ENCODE measurements at places on chromosomes 2 and 18. TPM values are rescaled to one million over a fixed set of nuclear protein-coding genes. Genes with fewer than 3 reads are reported as not detected.

- no peak for DNase-seq
These were observed 111.5 kb downstream of the MDH1 start for GRCh38 chr2:63700271-63700670.

RRM2 gene
- 0.67 TPM for total RNA-seq

DNA sequence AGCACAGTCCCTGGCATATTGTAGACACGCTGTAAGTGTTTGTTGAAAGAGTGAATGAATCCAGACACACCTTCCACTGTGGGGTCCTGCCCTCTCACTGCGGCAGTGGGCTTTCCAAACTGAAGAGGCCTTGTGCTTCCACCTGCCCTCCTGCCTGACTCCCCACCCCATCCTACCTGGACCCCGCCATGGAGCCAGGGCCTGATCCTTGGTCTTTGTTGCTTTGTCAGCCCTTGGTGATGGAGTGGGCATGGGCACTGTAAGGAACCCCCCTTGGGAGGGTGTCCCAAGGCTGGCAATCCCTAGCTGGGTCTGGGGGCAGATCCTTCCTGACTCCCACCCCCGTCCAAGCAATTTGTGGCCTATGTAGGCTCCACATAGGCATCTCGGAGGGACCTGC lies 33.1 kb downstream of the KLHL29 start:
- no peak for DNase-seq

PLCD4 gene
- 1.9 TPM for total RNA-seq

DNA sequence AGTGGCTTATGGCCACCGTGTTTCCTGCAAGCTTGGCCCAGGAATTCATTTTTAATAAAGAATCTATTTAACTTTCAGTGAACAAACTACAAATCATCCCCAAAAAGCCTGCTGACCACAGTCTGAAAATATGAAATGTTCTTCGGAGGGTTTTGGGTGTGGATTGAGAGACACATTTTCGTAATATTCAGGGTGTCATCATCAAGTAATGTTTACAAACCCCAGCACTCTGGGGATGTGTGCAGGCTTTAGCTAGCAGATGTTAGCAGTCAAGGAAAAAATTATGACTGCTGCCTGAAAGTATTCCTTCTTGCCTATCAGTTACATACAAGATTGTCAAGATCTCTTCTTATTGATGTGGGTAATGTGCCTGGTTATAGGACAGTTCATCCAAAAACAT lies 143.9 kb upstream of the FN1 start:
- DNase-seq = no peak

- DNase-seq = no peak
These were observed 3.8 kb upstream of the RPS7 start for GRCh38 chr2:3571284-3571683.

- no peak for DNase-seq
These were observed 34.3 kb upstream of the ATP6V1B1 start for GRCh38 chr2:70901227-70902066.

LYG2 gene
- not detected for total RNA-seq

- DNase-seq = no peak
These were observed 127.4 kb upstream of the SLC8A1 start for GRCh38 chr2:40579247-40579646.

NTSR2 gene
- not detected for total RNA-seq

MROH2A gene
- not detected for total RNA-seq

CAPN13 gene
- not detected for total RNA-seq

GRCh38 chr2:201450954-201451291 lies 335 bp downstream of the TRAK2 start:
- no peak for DNase-seq

DNA sequence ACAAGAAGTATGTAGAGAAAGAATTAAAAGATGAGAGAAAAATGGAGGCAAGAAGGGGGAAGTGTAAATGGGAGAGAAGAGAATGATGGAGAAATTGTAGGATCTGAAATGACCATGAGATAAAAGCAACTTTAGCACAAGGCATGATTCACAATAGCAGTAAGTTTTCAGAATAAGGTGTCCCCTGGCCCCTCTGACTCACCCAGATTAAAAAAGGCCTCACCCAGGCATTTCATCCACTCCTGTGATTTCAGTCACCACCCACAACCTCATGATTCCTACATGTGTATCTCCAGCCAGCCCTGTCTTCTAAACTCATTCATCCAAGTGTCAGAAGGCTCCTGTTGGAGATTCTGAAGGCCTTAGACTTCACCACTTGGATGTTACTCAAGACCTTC lies 56.6 kb downstream of the SP100 start:
- DNase-seq = no peak

UGT1A7 gene
- not detected for total RNA-seq

- DNase-seq = no peak
These were observed 90.1 kb downstream of the ACVR1 start for GRCh38 chr2:157785866-157786662.

DNA sequence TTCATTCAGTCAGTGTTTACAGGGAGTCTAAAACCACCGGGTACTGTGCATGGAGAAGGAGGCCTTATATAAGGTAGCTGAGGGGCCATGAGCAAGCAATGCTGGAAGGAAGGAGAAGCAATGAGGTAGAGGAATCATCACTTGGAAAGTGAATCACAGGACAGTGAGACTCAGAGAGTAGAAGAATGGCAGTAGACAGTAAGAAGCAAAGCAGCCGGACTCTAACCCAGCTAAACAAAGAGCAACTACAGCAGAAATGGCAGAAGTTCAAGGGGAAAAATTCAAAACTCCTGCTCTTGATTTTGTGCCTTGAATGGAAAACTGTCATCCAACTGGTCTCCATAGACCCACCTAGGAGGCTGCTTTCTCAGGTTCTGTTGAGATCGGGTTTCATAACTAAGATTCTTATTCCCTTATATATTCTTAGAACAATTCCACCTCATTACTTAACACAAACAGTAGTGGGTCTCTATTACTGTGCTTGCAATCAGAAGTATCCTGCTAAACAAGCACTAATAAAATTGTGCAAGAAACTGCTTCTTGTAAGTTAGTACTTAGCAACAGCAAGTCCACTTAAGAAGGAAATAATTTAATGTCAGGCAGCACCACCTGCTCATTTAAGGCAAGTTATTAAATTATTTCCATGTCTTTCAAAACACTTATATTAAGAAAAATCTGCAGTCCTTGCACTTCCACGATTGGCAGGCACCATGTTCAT lies 68.0 kb downstream of the RBMS1 start:
- no peak for DNase-seq

GRCh38 chr18:13377496-13377895 lies 158.9 kb downstream of the LDLRAD4 start:
- no peak for DNase-seq

DNA sequence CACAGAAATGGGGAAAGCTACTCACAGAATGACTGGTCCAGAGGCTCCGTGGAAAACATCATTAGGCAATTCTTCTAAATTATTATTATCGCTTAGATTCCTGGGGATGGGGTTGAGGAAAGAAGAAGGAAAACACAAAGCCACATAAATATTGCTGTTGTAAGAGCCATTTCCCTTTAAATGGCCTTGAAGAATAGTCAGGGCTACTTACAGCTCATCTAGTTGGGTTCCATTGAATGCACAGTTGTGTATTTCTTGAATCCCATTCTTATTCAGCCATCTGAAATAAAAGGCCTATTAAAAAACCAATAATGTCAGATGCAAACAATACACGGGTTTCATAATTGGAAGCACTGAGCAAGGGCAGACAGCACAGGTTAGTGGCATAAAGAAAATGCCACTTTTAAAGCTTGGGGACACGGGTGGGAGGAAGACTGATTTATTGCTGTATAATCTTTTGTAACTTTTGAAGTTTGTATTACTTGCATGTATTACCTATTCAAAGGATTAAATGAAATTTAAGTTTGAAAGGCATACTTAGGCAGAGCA lies 171.4 kb downstream of the FSHR start:
- no peak for DNase-seq

- DNase-seq = no peak
These were observed 3.9 kb downstream of the WIPF1 start for GRCh38 chr2:174593574-174594203.

DNA sequence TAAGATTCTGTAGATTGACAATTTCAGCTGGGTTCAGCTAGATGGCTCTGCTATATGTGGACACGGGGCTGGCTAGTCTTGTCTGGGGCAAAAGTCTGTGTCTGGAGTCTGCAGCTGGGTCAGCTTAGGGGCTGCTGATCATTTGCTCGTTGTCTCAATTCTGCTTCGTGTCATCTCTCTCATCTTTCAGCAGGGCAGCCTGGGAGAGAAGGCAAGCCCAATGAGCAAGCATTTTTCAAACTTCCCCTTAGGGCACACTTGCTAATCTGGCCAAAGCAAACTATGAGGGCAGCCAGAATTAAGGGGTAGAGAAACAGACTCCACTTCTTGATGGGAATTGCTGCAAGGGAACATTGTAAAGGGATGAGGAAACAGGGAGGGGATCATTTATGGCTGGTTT lies 462.6 kb downstream of the SLC4A3 start:
- DNase-seq = no peak

PSD4 gene
- total RNA-seq = 10.5 TPM

NOL4 gene
- 0.79 TPM for total RNA-seq

- DNase-seq = no peak
These were observed 1.7 kb downstream of the CYBRD1 start for GRCh38 chr2:171524018-171524401.

TCF23 gene
- total RNA-seq = 10.7 TPM

KYNU gene
- total RNA-seq = 6.9 TPM

DNA sequence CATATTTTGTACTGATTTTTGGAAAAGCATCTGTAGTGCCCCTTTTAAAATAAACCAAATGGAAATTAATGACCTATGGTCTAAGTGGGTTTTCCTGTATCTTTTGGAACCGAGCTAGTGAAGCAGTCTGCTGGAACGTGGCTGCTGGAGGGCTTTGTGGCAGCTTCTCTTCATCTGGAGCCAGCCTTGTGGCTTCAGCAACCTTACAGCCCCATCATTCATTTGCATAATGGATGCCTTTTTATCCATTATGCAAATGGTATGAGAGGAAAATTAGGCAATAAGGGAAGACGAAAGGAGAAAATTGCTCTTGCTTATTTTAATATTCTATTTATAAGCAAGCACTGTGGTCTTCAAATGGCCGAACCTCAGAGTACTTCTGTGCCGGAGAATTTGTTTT lies 421.0 kb downstream of the PARD3B start:
- no peak for DNase-seq

DNA sequence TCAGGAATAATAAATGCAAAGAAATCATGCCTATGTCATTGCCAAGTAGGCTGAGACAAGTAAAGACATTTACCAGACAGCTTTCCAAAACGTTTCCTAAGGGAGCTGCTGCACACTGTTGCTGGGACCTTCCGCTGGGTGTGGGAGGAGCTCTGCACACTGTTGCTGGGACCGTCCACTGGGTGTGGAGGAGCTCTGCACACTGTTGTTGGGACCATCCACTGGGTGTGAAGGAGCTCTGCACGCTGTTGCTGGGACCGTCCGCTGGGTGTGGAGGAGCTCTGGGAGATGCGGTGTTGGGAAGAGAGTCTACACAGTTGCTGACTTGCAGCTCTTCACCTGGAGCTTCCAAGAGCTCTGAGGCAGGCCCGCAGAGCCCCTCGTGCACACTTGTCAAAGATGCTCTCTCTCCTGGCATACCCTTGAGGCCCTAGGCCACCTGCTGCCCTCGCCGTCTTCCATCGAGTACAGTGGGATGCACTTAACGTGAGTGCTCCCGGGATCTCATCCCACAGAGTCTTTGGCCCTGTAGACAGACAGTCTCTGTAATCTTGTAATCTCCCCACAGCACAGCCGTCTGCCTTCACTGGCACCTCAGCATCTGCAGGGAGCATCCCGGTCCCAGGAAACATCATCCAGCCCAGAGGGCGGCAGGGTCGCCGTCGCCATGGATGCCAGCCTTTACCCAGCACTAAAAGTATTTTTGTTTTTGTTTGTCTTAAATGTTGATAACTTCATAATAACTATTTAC lies 51.4 kb downstream of the TRAPPC12 start:
- no peak for DNase-seq

GRCh38 chr2:137888845-137889244 lies 75.4 kb upstream of the HNMT start:
- no peak for DNase-seq

DES gene
- total RNA-seq = 6,561 TPM

DNA sequence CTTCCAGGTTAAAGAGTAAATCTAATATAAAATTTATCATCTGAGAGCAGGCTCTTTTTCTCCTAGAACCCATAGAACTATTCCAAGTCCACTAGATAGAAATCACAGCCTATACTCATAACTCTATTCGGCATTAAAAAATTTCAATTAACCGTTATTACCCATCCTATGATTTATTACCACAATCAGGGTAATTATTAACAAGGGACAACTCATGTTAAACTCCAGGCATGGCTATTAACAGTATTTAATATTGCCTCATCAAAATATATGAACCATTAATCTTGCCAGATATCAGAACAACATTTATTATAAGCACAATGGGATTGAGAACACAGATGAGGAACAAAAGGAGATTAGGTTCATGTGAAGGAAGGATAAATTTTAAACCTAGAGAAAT lies 136.8 kb upstream of the RIOK3 start:
- DNase-seq = no peak

- no peak for DNase-seq
These were observed 94.6 kb downstream of the MC4R start for GRCh38 chr18:60277855-60278480.

- no peak for DNase-seq
These were observed 229.1 kb upstream of the FN1 start for GRCh38 chr2:215664847-215665525.

- DNase-seq = no peak
These were observed 194.2 kb upstream of the PKDCC start for GRCh38 chr2:41853427-41854191.

- DNase-seq = no peak
These were observed 191.0 kb upstream of the CCDC150 start for GRCh38 chr2:196448407-196449079.

- no peak for DNase-seq
These were observed 234.3 kb downstream of the CLIP4 start for GRCh38 chr2:29349316-29350030.

DNA sequence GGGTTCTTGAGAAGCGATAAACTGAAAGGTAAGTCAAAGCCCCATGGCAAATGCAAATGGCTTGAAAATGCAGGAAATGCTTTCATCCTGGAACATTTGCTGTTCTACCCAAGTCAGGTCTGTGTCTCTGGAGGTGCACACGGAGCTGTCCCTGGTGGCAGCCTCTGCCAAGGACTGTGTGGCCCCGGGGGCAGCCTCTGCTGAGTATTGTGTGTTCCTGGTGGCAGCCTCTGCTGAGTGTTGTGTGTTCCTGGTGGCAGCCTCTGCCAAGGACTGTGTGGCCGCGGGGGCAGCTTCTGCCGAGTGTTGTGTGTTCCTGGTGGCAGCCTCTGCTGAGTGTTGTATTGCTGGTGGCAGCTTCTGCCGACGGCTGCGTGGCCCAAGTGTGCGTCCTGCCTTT lies 135.6 kb upstream of the ALKAL2 start:
- peak; percentile 20 for DNase-seq

GRCh38 chr2:120464448-120464931 lies 118.6 kb downstream of the INHBB start:
- peak; percentile 58 for DNase-seq

C2orf80 gene
- not detected for total RNA-seq

DNA sequence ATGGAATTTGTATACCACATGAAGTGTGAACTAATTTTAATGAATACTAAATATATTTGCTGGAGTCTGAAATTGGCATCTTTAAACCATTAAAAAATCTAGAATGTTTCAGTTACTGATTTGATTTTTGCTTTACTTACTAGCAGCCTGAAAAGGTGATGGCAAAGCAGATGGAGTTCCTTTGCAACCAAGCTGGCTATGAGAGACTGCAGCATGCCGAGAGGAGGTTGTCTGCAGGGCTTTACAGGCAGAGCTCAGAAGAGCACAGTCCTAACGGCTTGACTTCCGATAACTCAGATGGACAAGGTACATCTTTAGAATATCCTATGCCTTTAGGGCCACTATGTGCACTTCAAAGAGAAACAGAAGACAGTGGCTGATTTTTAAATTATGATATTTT lies 36.5 kb downstream of the NAB1 start:
- DNase-seq = no peak

- no peak for DNase-seq
These were observed 16.2 kb upstream of the ARL4C start for GRCh38 chr2:234512884-234513669.
